AG10803 (cell line): ENCODE measurements at places on chromosomes 1 and 21.

- no peak for DNase-seq
Measured at GRCh38 chr1:199073166-199073565, 434.3 kb downstream of the PTPRC start.

DNA sequence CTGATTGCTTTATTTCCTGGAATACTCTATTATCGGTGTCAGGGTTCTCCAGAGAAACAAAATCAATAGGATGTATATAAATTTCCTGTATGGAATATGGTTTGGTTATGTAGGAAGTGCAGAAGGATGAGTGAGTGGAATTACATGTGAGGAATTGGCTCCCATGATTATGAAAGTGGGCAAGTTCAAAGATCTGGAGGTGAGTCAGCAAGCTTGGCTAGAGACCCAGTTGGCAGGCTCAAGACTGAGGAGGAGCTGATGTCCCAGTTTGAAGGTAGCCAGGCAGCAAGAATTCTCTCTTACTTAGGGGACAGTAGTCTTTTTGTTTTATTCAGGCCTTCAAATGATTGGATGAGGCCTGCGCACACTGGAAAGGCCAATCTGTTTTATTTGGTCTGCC lies 57.5 kb downstream of the MAP3K7CL start:
- peak; percentile 92 for DNase-seq

- peak; percentile 55 for DNase-seq
Measured at GRCh38 chr1:193264313-193265065, 78.1 kb upstream of the B3GALT2 start.

GRCh38 chr1:63980740-63981407 lies 207.1 kb downstream of the ROR1 start:
- no peak for DNase-seq

DNA sequence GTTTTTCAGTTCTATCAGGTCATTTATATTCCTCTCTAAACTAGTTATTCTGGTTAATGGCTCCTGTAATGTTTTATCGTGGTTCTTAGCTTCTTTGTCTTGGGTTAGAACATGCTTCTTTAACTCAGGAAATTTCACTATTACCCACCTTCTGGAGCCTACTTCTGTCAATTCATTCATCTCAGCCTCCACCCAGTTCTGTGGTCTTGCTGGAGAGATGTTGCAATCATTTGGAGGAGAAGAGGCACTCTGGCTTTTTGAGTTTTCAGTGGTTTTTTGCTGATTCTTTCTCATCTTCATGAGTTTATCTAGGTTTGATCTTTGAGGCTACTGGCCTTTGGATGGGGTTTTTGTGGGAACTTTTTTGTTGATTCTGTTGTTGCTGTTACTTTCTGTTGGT lies 213.0 kb downstream of the BRINP2 start:
- peak; percentile 5 for DNase-seq

DNA sequence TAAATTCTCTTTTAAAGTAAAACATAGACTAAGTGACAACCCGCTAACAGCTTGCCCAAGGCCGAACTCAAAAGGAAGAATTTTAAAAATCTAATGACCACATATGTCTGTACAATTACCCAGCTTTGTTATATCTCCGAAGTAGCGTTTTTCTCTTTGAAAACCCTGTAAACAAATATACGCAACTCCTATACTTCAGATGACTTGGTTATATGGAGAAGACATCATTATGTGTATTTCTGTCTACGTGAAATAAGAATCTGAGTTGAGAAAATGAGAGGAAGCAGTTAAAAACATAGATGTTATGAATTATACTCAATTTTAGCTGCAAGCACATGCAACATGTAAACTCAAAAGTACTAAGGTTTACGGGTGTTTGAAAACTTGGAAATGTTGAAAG lies 2.0 kb downstream of the PBX1 start:
- DNase-seq: no peak

DNA sequence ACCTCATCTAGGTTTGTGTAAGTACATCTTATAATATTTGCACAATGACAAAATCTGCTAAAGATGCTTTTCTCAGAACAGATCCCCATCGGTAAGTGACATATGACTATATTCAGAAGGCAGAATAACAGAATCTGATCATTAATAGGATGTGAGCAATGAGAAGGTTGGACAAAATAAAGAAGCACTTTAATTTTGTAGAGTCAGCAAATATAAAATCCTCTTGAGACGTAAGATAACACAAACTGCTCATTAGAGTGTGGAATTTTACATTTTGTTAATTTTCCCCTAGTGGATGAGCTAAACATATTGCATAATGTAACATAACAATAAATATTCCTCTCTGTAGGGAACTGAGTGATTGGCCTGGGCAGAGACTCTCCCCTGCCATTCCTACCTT lies 658.4 kb upstream of the ZP4 start:
- DNase-seq: no peak

GRCh38 chr1:44489481-44489880 lies 84.4 kb downstream of the RNF220 start:
- DNase-seq: no peak

- DNase-seq: peak; percentile 92
Measured at GRCh38 chr1:16612332-16613172, 812 bp downstream of the NBPF1 start.

DNA sequence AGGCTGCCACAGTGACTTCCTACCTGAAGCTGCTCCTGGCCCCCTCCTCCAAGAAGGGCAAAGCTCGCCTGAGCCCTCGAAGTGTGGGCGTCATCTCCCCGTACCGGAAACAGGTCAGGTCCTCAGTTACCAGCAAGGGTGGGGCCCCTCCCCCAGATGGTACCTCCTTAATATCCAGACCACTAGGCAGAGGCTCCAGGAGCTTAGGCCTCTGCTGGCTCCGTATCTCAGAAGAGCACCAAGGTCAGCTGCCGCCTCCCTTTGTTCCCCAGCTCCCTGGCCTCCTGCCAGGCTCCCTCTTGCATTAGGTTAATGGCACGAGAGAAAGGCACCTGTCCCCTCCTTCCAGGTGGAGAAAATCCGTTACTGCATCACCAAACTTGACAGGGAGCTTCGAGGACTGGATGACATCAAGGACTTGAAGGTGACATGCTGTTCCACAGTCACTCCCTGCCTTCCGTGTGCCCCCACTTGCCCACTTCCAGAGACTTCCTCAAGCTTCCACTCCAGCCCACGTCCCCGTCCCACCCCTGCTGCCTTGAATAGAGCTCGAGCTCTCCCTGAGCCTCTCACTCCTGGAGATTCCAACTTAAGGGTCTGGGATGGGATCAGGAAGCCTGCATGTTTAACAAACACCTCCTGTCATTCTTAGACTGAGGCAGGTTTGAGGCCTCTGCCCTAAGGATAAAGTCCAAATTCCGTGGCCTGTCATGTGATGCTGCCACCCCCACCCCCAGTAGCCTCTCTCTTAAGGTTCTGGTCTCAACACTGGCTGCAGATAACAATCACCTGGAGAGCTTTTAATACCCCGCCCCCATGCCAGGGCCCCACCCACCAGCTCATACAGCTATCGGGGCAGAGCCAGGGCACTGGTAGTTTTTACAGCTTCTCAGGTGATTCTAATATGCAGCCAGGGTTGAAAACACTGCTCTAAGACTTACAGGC lies 8.3 kb downstream of the RHOC start:
- DNase-seq: no peak

GRCh38 chr1:248842781-248843331 lies 4.8 kb downstream of the ZNF672 start:
- DNase-seq: no peak

GRCh38 chr21:30829659-30830058 lies at the start of gene KRTAP7-1:
TSS of gene KRTAP7-1 (minus strand) at chr21:30829759. CDS start at chr21:30829698, 61 bp downstream.
- no peak for DNase-seq

DNA sequence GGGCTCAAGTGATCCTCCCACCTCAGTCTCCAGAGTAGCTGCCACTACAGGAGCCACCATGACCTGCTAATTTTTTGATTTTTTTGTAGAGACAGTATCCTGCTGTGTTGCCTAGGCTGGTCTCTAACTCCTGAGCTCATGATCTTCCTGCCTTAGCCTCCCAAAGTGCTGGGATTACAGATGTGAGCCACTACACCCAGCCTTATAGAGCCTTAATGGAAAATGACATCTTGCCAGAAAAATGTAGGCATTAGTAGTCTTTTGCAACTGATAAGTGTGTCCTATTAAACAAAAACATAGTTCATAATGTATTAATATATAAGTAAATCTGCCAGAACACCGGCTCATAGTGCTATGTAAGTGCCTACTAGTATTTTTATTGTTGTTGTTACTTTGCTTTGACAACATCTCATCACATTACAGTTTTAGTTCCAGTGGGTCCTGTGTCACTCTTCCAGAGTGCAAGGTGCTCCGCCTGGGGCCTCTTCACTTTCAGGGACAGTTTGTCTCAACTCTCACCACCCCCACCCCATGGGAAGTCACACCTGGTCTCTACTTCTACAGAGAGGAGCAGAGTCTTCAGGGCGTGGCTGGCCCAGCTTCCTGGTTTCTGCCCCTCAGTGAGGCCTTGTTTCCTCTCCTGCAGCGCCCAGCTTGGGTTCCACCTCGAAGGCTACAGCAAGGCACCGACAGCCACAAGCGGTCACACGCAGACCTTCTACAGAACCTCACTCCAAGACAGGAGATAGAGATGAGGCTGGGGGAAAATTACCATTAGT lies 30.1 kb downstream of the RHOU start:
- DNase-seq: no peak

GRCh38 chr1:235011599-235012435 lies 116.8 kb downstream of the TOMM20 start:
- DNase-seq: peak; percentile 100

GRCh38 chr1:155208541-155209311 lies at the start of gene MTX1:
TSS of gene MTX1 (plus strand) at chr1:155208695. CDS start at chr1:155208805, 110 bp downstream.
- DNase-seq: peak; percentile 87

DNA sequence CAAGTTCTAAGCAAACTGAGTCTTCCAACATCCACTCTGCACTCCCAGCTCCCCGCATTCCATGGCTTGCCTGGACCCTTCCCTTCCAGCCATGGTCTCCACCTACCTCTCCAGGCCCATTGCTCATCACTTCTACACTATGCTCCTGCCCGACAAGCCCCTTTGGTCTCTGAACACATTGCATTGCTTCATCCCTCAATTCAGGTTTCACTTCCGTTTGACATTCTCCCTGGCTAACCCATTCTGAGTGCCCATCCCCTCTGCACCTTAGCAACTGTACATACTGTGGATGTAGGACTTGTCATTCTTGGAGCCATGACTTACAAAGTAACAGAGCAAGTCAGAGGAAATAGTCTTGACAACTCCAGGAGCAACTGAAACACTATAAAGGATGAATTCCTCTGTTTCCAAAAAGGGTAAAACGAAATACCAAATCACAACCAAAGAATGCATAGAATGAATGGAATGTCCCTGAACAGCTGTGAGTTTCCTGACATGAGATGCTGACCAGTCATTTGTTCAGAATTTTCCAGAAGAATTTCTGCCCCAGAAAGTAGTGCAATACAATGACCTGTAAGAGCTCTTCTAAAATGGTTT lies 66.7 kb downstream of the KCNJ6 start:
- DNase-seq: peak; percentile 95

GRCh38 chr1:86429835-86430234 lies 5.9 kb downstream of the CLCA2 start:
- DNase-seq: peak; percentile 95

DNA sequence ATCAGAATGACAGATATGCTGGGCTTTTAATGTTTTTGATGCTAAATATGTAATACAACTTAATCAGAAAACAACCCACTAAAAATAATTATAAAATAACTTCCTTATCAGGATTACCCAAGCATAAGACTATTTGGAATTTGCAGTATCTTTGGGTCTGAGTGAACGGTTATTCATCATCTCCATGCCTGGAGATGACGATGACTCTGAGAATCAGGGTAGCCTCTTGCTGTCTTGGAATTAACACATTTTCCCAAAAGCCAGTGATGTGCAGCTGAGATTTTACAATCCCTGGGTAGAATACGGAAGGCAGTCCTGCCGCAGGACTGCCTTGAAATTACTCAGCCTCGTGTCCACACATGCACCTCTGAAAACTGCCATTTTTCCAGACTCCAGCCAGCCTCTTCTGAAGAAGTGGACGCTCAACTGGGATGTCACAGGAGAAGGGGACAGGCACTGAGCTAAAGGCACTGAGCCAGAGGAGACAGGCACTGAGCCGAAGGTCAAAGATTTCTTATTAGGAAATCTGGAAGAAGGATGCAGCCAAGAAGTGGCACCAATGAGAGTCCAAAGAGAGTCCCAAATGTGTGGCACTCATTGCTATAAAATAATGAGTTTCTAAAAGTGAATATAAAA lies 85.5 kb downstream of the PGBD5 start:
- no peak for DNase-seq

GRCh38 chr1:153122831-153123421 lies 9.6 kb upstream of the SPRR2F start:
- DNase-seq: no peak

- DNase-seq: no peak
Measured at GRCh38 chr1:152145769-152146168, 13.3 kb downstream of the RPTN start.

- DNase-seq: no peak
Measured at GRCh38 chr1:165641231-165641987, 10.4 kb downstream of the MGST3 start.

DNA sequence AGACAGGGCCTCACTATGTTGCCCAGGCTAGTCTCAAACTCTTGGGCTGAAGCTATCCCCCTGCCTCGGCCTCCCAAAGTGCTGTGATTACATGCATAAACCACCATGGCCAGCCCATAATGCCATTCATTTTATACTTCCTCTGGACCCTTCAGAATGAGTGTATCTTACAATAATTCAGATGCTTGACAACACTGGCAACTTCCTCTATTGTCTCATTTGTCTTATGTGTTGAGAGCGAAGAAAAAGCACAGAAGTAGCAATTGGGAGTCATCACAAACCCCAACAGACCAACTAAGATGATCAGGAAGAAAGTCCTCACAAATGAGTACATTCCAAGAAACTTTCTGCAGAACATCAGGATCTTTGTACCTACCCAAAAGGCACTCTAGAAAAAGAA lies 191.9 kb downstream of the RERE start:
- DNase-seq: no peak

DNA sequence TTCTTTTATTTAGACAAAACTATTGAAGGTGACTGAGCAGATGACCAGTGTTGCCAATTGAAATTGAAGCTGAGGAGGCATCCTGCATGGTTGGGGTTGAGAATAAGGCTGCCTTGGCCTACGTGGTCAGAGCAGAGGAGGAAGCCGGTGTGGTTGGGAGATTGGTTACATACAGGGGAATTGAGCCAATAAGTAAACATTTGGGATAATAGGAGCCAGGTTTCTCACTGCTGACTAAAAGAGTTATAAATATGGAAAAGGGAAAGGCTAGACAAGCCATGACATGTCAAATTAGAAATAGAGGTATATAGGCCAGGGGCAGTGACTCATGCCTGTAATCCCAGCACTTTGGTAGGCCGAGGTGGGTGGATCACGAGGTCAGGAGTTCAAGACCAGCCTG lies 15.8 kb downstream of the SNX7 start:
- peak; percentile 79 for DNase-seq

DNA sequence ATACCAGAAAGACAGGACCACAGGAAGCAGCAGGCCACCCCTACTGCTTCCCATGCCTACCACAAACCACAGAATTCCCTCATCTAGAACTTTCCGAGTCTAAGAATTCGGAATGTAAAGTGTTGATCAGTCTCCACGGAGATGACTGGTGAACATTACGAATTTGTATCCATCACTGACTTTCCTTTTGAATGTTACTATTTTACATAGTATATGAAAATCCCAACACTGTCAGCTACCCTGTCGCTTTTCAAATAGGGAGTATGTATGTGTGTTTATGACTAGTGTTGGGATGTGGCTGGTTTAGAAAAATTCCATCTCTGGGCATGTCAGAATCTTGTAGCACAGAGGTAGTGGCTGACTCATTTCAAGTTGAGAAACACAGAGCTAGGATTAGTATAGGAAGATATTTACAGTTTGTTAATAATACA lies 118.2 kb downstream of the COQ8A start:
- peak; percentile 59 for DNase-seq
